Neural progenitor cell (in vitro differentiated cells): ENCODE measurements at places on chromosomes 7 and 10.

DNA sequence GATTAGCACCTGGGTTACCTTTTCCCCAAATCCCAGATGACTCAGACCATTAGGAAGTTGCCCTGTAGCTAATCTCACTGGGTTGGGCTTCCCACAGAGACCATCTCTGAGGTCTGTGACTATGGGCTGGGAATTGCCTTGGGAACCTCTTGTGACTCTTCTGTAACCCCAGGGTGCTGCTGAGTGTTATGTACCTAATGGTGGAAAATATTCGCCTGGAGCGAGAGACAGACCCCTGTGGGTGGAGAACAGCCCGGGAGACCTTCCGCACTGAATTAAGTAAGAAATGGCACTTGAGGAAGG lies 20.0 kb downstream of the STRIP2 start:
- DNase-seq = no peak

DNA sequence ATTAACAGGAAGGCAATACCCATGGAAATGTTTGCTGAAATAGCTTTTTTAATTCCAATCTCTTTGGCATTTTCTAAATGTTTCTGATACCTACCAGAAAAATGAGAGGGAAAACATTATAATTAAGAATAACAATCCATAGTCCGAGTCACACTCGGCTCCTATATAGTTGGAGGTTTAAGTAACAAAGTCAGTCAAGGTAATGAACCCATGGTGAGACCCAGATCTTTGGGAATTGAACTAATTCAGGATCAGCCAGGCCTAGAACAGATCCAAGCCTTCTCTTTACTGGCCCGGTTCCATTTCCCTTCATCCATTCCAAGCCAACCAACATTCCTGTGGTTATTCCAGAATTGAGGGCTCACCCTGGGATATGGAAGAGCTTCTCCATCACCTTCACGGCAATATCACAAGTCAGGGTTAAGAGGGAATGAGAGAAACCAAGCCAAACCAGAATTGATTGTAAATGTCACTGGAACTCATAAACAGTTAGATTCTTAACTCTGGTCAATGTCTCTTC lies 28.3 kb downstream of the ABCB4 start:
- no peak for DNase-seq

DNA sequence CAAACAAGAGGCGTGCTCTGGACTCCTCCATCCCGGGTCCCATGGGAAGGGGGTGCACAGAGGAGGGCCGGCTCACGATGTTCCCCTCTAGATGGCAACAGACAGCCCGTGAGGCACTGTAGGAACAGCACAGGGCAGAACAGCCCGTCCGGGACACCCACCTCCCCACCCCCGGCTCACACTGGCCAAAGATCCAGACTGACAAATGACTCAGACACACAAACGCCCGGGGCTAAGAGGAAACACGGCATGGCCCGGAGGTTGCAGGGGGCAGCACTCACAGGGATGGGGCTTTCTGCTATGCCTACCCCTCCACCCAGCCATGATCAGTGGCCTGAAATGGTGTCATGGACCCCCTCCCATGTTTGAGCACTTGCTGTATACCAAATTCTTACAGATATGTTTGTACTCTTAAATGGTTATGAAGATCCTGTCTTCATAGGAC lies 4.9 kb upstream of the ELN start:
- DNase-seq = no peak

DNA sequence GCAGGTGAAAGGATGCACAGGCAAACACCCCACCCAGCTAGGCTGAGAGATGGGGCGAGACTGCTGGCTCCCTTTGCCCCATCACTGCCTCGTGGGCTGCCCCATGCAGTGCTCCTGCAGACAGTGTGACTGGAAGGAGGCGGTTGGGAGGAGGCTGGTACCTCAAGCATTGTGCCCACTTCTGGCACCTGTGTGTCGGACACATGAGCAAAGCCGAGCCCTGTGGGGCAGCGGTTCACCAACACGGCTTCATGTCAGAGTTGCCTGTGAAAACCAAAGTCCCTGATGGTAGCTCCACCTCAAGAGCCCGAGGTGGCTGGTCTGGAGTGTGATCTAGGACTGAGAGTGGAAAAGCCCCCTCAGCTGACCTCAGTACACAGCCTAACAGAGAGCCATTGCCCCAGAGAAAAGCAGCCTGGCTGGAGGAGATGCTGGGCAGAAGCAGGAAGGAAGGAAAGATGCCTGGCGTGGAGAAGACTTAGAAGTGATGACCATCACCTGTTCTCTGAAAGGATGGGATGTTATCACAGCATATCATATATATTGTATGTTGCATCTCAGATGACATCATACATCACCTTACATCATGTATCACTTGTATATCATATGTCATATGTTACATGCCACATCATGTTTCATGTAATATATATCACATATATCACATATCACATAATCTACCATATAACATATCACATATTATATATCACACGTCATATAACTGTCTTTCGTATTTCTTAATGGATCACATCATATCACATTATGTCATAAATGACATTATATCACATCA lies 75.6 kb downstream of the ADCY1 start:
- no peak for DNase-seq

- peak; percentile 91 for DNase-seq
Measured at GRCh38 chr10:38094158-38094926, at the start of gene ZNF37A. Gene ZNF37A (plus strand): TSS chr10:38094337. CDS start chr10:38096618, 2,281 bp downstream.

GRCh38 chr7:29044554-29044953 lies 86.4 kb upstream of the TRIL start:
- no peak for DNase-seq

GRCh38 chr7:36209814-36210183 lies 56.7 kb downstream of the EEPD1 start:
- DNase-seq = no peak

DNA sequence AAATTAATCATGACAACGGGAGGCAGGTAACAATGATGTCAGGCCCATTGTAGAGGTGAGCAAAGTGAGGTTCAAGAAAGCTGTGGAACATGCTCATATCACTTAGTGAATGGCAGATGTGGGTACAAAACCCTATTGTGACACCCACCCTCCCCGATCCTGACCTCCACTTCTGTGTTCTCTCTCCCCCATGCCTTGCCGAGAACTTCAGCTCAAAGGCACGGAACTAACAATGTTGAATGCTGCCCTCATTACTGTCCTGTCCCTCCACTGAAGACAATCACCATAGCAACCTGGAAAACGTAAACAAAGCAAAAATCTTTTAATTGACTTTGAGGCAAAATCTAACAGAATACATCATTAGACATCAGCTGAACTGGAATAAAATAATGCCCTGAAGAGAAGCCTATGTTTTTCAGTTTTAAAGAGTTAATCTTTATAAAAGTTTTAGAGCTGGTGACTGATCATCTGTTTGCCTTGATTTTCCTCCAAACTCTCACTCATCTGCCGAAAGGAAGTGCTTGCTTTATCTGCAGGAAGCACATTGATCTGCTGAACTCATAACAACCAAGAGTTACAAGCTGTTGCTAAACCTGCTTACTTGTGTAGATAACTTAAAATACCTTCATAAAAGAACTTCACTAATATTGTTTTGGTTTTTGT lies 133.6 kb downstream of the CUBN start:
- DNase-seq = peak; percentile 34

GRCh38 chr10:130354573-130354954 lies 218.4 kb downstream of the GLRX3 start:
- no peak for DNase-seq

- no peak for DNase-seq
Measured at GRCh38 chr7:24341691-24342413, 57.9 kb downstream of the NPY start.

DNA sequence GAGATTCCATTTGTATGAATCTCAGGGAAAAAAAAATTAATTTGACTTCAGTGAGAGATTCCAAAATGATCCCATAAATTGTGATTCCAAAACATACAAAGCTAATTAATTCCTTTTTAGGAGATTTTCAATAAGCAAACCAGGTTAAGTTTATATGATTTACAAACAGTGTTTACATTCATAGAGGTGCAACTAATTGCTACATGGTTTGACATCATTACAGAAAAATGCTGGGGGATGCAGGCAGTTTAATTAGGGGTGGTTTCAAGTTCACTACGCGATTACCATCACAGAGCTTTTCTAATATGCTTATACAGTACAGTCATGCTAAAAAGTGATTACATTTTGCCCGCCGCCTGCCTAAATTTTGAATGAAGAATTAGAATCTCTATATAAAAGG lies 143.2 kb upstream of the MGMT start:
- no peak for DNase-seq
